ENCODE measurements at places on chromosomes 16 and 17.

GRCh38 chr17:57860414-57860999, 10.7 kb upstream of the MRPS23 start:
- DNase-seq = no peak

DNA sequence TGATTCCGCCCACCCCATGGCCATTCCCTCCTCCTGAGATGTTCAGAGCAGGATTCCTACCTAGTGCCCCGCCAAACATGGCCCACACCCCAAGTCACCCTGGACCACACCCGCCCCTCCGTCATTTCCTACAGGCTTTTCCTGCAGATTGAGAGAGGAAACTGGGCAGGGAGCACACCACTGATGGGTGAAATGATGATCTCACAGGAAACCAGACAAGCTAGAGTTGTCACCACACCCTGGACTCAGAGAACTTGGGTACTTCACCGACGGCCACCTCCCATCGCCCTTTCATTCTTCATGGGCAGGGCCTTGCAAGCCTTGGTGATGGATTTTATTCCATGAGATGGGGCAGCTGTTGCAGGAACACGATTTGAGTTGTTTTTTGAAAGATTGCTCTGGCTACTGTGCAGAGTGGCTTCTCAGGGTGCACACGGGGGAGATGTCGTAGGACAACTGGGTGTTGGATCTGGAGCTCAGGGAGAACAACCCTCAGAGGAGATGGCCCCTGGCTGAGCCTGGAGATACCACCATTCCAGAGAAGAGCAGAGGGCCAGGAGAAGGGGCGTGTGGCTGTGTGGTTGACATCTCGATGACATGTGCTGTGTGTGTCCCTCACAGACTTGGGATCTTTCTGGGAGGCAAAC, 7.4 kb upstream of the B9D1 start:
- no peak for DNase-seq

DNA sequence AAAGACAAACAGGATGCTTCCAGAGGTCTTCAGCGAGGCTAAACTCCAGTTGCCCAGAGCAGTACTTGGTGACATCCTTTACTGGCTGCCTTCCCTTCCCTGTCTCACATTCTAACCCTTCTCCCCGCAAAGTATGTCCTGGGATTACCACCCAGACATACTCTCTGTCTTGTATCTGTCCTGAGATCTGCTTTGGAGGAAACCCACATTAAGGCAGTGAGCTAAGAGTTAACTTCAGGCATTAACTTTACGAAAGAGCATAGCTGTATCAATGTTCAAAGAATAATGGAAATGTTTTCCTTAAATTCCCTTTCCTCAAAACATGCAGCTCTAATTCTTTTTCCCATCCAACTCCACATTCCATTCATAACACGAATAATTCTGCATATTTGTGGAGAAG, 385.2 kb downstream of the NPIPA8 start:
- DNase-seq = no peak

DNA sequence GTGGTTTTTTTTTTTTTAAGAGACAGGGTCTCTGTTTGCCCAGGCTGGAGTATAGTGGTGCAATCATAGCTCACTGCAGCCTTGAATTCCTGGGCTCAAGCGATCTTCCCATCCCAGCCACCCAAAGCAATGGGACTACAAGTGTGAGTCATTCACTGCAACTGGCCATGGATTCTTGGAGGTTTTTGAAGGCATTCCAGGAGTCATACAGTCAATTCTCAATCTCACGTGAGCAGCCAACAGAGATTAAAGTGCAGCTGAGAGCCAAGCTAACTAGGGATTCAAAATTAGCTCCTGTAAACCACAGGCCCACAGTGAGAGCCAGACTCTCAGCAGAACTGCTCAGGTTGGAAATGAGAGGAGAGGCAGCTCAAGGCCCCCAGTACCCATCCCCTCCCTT, 30.2 kb downstream of the XPO6 start:
- DNase-seq = no peak

DNA sequence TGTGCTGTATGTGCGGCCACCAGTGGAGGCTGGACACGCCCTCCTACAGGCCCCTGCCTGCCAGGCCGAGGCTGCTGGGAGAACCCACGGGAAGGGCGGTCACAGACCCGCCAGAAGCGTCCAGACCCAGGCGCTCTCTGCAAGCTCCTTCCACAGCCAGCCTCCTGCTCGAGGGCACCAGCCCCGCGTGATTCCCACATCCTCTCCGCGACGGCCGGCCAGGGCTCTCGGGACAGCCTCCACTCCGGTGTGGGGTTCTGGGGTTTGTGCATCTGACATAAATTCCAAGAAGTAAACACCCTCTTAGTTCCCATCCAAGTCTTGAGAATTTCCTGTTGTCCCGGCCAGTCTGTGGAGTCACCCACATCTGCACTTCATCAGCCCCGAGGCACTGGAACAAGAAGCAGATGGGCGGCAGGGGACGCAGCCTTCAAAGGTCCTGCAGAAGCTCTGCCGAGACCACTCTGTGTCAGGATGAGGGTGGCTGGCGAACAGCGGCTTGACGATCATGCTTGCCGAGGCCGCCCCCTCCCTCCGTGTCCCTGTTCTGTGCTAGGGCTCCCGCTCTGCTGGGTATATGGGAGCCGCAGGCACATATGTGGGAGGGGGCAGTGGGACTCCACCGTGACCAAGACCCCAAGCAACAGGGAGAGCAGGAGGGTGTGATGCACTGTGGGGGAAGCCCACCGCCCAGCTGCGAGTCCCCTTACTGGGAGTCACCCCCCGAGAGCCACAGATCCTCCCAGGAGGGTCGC, 2.4 kb upstream of the TMEM204 start:
- no peak for DNase-seq
